RKO (cell line): ENCODE measurements at places on chromosomes 3 and 15.

DNA sequence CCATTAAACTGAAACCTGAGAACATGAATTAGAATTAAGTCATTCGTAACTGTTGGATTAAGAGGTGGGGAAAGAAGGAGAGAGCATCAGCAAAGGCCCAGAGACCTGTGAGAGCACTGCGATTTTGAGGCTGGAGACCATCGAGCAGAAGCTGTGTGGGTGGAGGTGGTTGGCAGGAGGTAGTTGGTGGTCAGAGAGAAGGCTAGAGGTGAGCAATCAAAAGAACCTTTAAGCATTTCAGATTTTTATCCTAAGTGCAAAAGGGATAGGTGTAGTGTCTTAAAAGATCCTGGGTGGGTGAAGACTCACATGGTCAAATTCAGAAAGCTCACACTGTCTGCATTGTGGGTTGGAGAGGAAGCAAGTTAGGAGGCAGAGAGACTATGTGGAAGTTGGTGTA lies 65.1 kb upstream of the TEX264 start:
- no peak for DNase-seq

DNA sequence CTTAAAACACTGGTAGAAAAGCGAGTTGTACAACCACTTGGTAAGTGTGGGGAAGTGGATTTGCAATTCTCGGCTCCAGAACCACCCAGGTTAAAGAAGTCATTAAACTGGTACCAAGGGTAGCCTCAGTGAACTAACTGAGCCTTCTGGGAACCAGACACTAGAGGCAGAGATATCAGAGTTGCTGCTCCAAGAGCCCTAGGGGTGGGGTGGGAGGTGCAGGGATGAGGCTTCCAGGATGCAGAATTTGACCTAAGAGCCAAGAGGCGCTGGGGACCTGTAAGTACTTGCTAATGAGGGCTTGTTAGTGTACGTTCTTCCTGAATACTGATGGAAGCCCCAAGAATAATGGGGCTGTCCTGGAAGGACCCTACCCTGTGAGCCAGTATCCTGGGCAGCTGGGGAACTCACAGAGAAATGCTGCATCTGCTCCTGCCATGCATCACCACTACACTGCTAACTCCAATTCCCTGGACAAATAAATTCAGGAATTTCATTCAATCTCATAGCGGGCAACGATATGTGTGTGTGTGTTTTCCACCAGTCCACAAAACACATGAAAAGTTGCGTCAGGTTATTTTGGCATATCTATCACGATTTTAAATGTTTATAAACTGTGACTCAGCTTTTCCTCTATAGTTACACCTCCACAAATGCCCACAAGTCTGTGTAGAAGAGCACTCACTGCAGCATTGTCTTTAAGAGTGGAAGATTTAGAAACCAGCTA lies 23.8 kb downstream of the STIMATE start:
- no peak for DNase-seq

GRCh38 chr3:149858911-149859310 lies 45.9 kb downstream of the RNF13 start:
- DNase-seq, result no peak

DNA sequence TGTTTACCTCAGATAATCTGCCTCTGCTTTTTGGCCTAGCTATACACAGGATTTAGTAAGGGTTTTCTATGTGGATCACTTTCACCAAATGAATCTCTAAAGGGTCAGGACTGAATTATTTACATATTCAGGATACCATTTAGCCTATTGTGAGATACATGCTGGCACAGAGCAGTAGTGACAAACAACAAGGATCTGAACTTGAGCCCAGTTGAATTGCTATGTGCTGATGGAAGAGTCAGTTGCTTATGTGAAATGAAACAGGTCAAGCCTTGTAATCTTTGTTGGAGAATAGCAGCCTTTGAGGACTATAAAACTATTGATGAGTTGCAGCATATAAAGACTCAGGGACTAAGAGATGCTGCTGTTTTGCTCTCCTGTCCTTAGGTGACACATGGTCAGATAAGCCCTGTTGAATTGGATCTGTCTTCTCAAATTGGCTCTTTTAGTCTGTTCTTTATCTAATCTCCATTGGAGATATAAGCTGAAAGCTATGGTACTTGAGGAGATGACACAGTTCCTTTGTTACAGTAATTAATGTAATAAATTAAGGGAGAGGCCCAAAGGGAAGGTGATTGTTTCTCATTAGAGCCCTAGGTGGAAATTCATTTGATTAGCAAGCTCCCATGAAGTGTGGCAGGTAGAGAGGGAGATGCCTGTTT lies 30.4 kb downstream of the ZNF609 start:
- DNase-seq, result no peak

GRCh38 chr3:39110041-39110639 lies 2.7 kb downstream of the TTC21A start:
- no peak for DNase-seq

- DNase-seq, result no peak
These were observed 168.8 kb downstream of the MEGF11 start for GRCh38 chr15:66084704-66085103.

DNA sequence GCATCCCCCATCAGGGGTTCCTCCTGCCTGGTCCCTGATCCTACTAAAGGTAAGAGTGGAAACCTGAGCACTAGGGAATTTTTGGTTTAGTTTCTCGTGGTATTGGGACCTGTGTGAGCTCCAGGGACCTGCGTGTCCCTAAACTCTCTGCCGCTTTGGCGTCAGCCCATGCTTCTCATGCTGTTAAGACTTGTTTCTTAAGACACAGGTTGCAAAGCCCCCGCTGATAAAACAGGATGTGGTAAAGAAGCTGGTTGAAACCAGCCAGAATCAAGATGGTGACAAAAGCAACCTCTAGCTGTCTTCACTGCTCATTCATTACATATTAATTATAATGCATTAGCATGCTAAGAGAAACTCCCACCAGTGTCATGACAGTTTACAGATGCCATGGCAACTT lies 64.6 kb downstream of the LYZL4 start:
- DNase-seq, result no peak

GRCh38 chr3:182309120-182309519 lies 484.2 kb upstream of the ATP11B start:
- DNase-seq, result peak; percentile 49
